CD4-positive, alpha-beta T cell treated with Interferon alpha-2 for 1 hour (primary cell): ENCODE measurements at places on chromosomes 4 and X.

GRCh38 chr4:113618205-113618604 is 143.3 kb downstream of the CAMK2D start:
- DNase-seq, result no peak

DNA sequence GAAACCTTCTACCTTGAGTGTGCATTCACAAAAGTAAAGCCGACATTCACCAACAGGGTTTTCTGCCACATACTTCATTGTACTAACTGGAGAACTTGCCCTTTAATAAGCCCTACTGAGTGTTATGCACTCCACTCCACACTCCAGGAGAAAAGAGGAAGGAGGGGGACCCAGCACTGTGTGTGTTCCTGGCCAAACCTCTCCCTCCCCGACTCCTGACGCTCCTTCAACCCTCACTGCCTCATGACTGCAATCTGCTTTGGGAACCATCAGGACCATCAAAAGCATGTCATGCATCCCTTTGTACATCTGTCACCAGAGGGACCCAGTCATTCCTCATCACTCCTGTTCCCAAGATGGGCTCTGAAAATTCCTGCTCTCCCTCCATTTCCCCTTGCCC is 143.7 kb downstream of the RASL11B start:
- no peak for DNase-seq

DNA sequence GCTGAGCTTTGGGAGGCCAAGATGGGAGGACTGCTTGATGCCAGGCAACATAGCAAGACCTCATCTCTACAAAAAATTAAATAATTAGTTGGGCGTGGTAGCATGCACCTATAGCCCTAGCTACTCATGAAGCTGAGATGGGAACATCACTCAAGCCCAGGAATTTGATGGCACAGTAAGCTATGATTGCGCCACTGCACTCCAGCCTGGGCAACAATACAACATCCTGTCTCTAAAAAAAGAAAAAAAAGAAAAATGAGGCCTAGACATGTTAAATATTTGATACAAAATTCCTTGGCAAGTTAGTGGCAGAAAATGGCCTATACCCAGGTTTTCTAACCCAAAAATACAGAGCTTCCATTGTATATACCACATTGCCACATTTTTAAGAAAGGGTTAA is 88.1 kb upstream of the MAB21L2 start:
- DNase-seq, result no peak

DNA sequence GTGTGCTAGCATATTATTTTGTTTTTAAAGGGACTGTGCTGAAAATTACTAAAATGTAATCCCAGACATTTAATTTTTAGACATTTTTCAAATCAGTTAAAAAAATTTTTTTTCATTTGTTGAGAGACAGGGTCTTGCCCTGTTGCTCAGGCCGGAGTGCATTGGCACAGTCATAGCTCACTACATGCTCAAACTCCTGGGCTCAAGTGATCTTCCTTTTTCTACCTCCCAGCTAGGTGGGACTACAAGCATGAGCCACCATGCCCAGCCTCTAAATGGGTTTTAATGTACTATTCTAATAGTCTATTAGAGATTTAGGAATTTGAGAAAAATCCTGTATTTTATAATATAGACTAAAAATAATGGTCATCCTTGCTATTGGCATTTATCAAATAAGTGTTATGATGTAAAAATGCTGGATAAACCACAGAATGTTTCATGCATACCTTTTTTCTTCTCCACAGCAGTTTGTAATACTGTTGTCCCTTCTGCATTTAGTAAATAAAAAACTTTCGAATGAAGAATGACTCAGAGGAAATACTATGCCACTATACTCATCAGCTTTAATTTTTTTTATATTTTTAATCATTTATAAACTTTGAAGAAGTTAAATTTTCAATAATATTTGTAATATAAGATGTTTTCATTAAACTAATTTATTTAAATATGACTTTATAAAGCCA is 29.9 kb downstream of the CPEB2 start:
- no peak for DNase-seq

DNA sequence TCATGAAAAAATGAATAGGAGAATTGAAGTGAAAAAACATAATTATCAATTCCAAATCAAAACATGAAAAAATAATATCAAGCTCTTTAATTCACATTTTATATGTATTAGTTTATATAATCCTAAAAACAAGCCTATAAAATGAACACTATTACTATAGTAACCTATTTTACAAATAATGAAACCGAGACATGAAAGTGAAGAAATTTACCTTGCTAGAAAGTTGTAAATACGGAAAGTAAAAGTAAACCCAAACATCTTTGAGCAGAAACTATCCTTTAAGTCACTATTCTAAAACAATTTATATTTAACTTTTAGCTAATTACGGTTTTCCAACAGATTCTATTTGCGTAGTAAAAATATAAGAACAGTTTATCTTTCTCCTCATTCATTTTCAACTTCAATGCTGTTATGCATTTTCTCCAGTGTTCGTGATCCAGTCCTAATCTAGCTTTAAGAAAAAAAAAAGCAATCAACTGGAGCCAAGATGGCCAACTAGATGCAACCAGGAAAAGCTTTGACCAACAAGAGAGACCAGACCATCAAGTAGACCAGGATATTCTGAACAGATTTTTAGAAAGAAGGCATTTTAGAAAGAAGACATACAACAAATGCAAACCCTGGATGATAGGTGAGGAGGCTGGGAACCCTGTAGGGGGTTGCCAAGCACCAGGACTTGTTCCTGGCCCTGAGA is 67.0 kb downstream of the DDX53 start:
- DNase-seq, result no peak
